ENCODE measurements at places on chromosomes 1 and 21. TPM values are rescaled to one million over a fixed set of nuclear protein-coding genes. Genes with fewer than 3 reads are reported as not detected.

Gene ARHGAP30
- polyA plus RNA-seq = 2.4 TPM

DNA sequence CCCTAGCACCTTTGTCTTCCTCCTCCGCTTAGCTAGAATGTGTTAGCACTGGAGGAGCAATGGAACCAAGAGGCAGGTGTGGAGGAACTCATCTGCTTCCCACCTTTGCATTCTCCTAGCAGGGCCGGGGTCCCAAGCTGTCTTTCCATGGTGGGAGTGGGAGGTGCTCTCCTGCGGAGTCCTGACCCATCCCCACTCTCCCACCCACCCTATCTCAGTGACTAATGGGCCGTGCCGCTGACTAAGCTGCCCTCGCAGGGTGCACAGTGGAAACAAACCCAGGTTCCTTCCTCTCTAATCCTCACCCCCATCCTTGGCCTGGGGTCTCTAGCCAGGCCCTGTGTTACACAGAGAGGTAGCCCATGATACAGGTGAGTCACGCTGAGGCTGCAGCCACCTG, 177.5 kb downstream of the HIVEP3 start:
- no peak for DNase-seq

Gene ICOSLG
- 6.3 TPM for polyA plus RNA-seq

Gene KIRREL1
- polyA plus RNA-seq = 25.4 TPM

Gene LIX1L
- 25.5 TPM for polyA plus RNA-seq

DNA sequence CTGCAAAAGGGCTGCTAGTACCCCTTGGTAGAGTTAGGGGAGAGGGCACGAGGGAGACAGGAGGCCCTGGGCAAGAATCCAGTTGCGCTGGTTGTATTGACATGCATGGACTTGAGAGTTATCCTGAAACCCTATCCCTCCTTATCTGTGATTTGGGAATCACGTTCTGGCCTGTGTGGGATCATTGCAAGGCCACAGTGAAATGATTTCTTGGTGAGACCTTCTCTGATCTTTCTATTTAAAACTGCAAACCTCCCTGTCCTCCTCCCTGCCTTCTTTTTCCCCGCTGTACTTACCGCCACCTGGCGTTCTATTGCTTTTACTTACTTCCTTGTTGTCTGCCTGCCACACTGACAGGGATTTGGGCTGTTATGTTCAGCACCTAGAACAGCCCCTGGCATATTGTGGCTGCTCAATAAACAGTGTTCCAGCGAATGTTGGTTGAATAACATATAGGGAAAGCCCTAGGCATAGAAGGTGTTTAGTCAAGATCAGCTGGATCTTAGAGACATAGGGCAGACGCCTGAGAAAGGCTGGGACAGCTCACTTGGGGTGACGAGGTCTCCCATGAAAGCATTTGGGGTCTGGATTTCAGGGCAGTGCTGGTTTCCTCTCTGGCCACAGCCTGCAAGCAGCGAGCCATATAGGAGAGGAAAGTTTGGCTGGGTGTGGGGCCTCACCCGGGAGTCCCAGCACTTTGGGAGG, 25.6 kb downstream of the ALPL start:
- DNase-seq = no peak

DNA sequence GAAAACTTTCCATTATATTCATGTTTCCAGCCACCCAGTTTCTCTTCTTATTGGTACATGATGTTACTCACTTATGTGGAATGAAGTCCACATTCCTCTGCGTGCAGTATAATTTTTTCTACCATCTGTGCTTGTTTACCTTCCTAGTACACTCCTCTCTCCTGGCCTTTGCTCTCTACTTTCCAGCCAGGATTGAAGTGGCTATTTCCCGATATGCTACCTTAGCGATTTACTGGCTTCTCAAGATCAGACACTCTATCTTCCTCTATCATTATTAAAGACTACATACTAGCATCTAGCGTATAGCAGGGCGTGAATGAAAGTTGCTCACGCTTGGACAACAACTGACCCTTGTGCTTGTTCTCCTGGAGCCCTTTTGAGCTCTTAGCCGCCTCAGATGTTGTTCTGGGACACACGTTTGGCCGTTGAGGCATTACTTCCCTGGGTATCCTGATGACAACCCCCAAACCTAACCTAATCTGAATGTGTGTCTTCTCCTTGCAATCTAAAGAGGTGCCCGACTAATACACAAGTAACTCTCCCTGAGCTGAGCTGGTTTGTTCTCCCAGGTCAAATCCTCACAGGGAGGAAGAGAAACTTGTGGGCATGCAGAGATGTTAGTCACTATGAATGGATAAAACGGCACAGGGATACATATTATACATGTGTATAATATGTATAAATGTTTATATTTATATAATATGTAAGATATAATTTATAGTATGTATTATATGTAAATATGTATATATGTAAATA, 13.4 kb upstream of the MTARC2 start:
- DNase-seq = no peak

GRCh38 chr1:35688161-35688560, 30.5 kb downstream of the C1orf216 start:
- no peak for DNase-seq
